ENCODE measurements at places on chromosomes 2 and 18.

DNA sequence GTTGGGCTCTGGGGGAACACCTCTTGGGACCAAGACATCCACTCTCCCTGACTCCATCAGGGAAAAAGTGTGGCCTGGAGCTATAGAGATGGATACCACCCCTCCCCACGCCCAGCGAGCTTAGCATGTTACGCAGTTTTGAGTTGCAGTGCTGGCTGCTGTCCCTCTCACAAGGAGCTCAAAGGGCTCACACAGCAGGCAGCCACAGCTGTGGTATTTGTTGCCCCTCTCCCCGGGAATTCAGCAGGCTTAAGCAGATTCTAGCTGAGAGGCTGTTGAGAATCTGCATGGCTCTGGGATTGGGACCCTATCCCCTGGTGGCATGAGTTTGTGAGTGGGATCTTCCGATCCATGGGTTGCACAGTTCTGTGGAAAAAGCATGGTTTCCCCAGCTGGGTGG lies 673.1 kb upstream of the FSHR start:
- DNase-seq = no peak

DNA sequence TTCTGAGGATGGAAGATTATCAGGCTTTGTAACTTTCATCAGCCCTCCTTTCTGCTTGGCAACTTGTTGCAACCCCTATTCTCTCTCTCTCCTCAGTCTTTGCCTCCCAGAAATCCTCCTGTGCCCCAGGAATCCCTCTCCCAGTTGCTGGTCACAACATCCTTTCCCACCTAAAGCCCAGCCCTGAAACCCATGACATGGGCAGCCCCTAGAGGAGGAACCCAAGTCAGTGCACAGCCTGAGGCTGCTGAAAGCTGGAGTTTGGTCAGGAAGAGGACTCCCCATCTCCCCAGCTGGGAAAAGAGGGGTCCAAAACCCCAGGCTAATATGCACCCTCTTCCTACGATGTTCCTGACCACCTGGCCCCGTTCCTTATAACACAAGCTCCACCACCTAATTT lies 29.5 kb downstream of the PKDCC start:
- no peak for DNase-seq

DNA sequence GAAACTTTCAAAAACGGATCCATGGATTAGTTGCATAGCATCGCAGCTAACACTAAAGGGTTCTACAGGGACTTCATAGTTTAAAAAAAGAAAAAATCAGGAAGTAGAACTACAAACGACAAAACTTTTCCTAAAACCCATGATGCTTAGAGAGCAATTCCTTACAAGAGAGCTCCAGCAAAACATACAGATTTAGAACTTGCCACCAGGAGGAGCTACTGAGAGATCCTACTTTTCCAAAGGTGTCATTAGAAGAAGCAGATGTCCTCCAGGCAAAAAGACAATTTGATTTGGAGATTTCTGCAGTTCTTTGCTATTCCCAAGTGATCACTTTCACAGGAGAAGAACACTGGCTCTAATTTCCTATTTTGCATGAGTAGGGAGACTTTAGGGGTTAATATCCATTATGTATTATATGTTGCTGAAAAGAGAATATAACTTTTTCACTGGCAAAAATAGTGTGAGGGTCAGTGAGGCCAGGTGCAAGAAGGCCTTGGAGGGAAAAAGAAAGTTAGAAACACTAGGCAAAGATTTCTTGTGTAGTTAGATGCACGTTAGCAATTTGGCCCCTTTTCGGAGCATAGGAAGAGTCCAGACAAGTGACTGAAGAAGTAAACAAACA lies 436.2 kb downstream of the SUCLG1 start:
- peak; percentile 23 for DNase-seq

GRCh38 chr2:46764547-46764946 lies 151.1 kb downstream of the MCFD2 start:
- no peak for DNase-seq

DNA sequence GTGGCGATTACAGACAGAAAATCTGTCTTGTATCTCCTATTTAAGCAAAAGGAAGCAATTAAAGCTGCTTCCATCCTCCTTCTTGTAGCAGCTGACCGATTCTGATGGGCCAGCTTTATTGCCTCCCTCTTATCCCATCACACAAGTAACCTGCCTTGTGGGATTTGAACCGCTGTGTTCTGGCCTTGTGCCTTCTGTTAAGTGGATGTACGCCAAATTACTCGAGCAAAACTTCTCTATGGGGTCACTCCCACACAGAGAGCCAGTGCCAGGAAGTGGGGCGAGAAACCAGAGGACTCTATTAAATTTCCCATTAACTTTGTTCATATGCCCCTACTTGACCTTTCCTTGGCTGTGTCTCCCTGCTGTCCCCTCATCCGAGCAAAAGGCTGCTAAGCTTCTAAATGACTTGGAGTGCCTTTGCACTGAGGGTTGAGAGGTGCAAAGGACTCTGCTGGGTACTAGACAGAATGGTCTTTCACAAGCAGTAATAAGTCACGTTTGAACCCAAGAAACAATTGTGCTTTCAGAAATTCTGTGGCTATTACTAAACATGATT lies 672.5 kb downstream of the MBD2 start:
- DNase-seq = peak; percentile 4

DNA sequence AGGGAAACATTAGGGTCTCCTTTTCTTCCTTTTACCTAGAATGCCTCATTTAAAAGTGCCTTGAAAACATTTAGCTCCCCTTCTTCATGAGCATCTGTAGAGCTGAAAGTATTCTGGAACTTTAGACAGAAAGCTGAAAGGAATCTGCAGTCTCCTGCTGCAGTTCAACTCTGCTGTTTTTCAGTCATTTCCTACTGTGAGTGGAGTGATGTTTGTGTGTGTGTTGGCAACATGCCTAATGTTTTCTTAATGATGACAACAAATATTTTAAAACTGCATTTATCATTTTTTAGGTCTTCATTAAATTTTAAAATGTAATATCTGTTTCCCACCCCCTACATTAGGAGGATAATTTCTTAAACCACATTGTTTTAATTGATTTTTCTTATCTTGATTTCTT lies 66.6 kb downstream of the TWSG1 start:
- DNase-seq = no peak

- peak; percentile 70 for DNase-seq
Measured at GRCh38 chr18:427005-427404, 73.5 kb downstream of the COLEC12 start.

- DNase-seq = no peak
Measured at GRCh38 chr18:28095631-28096030, 81.3 kb downstream of the CDH2 start.

DNA sequence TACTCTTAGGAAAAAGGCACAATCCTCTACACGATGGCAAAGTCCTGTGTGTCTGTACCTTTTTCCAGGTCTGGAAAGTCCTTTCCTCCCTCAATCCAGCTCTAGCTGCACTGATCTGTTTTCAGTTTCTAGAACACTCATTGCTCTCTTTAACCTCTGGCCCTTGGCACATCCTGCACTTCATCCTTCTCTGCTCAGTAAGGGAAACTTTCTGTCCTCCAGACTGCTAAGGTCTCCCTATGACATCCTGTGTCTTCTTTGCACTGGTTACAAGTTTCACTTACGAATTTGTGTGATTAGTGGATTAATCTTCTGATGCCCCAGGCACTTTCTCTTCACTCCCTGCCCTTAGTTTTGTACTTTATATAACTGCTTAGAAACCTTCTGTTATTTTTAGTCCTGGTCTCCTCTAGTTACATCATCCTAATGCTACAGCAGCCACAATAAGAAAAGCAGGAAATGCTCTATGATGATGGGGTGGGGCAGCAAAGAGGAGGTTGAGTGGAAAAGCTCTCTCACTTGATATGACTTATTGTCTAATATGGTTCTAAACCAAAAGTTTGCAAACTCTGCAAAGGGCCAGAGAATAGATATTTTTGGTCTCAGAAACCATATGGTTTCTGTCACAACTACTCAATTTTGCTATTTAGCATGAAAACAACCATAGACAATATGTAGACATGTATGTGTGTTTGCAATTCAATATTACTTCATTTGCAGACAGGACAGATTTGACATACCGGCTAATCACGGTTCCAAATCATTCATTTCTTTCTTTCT lies 568.2 kb downstream of the THSD7B start:
- DNase-seq = peak; percentile 20

- DNase-seq = peak; percentile 64
Measured at GRCh38 chr2:134866498-134867099, 28.2 kb downstream of the ACMSD start.

GRCh38 chr2:152624805-152625204 lies 92.5 kb downstream of the PRPF40A start:
- DNase-seq = no peak

- no peak for DNase-seq
Measured at GRCh38 chr2:185522472-185522871, 216.1 kb upstream of the FSIP2 start.

GRCh38 chr2:29876374-29876773 lies 45.0 kb downstream of the ALK start:
- DNase-seq = no peak

DNA sequence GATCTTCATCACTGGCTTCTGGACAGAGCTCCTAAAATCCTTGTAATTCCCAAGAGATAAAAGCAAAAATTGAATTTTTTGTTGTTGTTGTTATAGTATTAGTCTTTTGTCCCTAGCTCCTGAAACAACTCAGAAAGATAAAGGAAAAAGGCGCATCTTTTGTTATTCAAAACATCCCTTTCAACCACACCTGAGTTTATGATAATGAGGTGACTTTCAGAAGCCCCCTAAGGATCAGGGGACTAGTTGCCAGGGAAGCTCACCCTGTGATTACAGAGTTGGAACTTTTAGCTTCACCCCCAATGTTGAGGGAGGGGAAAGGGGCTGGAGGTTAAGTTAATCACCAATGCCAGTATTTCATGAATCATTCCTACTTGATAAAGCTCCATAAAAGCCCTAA lies 10.3 kb upstream of the CERKL start:
- no peak for DNase-seq

- DNase-seq = no peak
Measured at GRCh38 chr2:176020400-176020799, 18.3 kb upstream of the LNPK start.

DNA sequence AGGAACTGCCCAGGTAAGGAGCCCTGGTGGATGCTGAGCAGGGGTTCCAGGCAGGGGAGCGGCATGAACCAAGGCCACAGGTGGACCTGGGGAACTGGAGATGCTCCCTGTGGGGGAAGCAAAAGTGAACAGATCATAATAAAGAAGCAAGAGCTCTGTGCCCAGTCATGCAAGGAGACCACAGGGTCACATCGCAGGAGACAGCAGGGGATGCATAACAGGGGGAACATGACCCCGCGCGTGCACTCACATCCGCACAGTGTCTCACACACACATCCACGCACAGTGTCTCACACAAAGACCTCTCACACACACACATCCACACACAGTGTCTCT lies 473.3 kb upstream of the HS6ST1 start:
- no peak for DNase-seq

- no peak for DNase-seq
Measured at GRCh38 chr18:69383186-69383585, 17.5 kb upstream of the DOK6 start.

- DNase-seq = no peak
Measured at GRCh38 chr18:78649421-78649820, 330.2 kb upstream of the SALL3 start.

DNA sequence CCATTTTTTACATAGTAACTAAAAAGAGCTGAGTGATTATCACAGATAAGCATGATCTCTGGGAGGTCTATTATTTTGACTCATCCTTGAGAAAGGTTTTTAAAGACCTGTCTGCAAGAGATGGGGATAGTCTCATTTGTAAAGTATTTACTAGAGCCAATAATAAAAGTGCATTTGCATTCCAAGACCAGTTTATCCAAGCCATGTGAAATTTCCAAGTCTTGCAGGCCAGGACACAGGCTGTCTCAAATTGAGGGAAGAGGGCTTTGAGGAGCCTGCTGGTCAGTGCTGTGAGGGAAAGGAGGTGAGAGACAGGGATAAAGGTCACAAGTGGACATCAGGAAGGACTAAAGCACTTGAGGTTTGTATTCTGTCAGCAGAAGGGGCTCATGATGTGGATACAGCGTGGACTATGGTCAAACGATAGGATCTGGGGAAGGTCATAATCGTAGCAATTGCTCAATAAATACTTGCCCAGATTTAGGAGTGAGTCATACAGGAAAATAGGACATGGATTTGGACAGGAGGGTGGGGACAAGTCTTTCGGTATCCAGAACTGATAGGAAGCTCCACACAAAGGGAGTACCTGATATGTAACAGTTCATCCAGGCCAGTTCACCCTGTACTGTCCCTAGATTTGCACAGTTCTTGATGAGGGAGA lies 6.6 kb upstream of the CDH2 start:
- no peak for DNase-seq

- no peak for DNase-seq
Measured at GRCh38 chr2:131036696-131037397, 56.4 kb downstream of the FAM168B start.

- peak; percentile 61 for DNase-seq
Measured at GRCh38 chr2:28172114-28172898, 220.4 kb upstream of the FOSL2 start.

GRCh38 chr18:13223311-13224143 lies 5.0 kb downstream of the LDLRAD4 start:
- no peak for DNase-seq

DNA sequence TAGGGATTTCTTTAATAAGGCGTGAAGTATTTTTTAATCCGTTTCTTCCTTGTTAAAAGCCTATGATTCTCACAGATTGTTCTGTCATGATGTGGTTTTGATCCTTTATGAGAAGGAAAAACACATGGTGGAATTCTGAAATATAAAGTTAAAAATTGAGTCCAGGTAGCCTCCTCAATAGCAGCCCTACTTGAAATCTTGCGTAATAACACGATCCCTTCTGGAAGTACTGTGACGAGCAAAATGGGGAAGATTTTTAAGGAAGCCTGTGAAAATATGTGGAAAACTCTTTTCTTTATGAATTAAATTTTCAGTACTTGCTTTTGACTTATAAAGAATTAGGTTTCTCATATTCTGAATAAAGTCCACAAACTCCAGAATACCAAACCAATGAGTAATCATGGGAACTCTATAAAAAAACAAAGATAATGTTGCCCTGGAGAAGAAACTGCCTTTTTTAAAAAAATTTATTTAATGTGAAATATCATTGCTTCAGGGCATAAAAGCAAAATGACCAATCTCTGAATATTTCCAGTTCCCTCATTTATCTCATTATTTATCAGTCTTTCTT lies 476.4 kb upstream of the ZEB2 start:
- peak; percentile 79 for DNase-seq

- no peak for DNase-seq
Measured at GRCh38 chr2:233764761-233765160, 4.7 kb downstream of the UGT1A1 start.

DNA sequence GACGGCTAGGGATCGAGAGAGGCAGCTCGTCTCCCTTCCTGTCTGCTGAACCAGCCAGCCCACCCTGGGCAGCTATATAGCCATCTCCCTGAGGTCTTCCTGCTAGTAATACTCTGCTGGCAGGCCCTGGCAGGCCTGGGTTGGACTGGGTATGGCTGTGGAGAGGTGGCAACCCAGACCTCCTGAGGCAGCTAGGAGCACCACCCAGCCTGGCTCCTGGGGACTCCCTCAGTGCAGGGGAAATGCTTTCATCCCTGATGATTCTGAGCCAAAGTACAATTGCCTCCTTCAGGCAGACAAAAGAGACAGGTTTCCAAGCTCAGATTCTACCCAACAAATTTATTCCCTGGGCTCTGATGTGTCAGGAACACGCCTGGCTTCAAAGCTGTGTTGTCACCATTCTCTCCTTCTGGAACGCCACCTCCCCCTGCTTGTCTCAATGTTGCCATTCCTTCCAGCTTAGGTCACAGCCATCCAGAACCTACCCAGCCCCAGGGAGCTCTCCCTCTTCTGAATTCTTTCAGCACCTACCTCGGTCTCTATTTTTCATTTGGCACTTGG lies 4.7 kb upstream of the DNAJB2 start:
- DNase-seq = peak; percentile 70

Measured in astrocyte of the spinal cord (primary cell).